Stimulated activated CD4-positive, alpha-beta T cell treated with anti-CD3 and anti-CD28 coated beads, Interleukin-1b, Interleukin-23, amount 100 ng/mL, for 1 hour (primary cell): ENCODE measurements at places on chromosomes 3 and 15.

DNA sequence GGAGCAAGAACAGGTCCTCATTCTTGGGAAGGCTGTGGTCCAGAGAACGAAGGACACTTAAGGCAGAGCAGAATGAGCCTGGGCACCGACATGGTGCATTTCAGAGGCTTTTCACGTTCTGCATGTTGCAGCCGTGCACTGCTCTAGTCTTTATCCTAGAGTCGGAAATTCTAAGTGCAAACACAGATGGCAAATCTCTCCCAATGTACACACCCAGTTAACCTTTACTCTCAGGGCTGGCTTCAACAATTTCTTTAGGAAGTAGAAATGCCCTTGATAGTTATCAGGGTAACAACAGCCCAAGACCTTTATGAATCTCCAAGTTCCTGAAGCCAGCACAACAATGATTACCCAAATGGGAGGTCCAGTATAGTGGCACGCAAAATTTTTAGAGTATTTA lies 39.1 kb upstream of the LRTM1 start:
- no peak for DNase-seq

- peak; percentile 24 for DNase-seq
These were observed 47.3 kb downstream of the EIF3J start for GRCh38 chr15:44584162-44584749.

DNA sequence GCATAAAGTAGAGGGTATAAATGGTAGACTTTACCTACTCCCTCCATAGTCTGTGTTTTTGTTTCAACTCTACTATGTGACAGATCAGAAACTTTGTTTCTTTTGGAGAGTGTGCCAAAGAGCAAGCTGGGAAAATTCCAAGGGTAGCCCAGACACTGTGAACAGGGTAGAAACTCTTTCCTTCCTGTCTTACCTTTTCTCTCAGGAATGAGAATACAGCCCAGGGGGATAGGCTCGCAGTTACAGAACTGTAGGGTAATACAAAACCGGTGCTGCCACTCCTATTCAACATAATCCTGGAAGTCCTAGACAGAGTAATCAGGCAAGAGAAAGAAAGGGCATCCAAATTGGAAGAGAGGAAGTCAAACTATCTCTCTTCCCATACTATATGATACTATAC lies 256.3 kb downstream of the CPNE4 start:
- no peak for DNase-seq

GRCh38 chr3:101453961-101454360 lies 59.1 kb downstream of the SENP7 start:
- no peak for DNase-seq

- no peak for DNase-seq
These were observed 166.8 kb upstream of the MRPL3 start for GRCh38 chr3:131669600-131669999.

DNA sequence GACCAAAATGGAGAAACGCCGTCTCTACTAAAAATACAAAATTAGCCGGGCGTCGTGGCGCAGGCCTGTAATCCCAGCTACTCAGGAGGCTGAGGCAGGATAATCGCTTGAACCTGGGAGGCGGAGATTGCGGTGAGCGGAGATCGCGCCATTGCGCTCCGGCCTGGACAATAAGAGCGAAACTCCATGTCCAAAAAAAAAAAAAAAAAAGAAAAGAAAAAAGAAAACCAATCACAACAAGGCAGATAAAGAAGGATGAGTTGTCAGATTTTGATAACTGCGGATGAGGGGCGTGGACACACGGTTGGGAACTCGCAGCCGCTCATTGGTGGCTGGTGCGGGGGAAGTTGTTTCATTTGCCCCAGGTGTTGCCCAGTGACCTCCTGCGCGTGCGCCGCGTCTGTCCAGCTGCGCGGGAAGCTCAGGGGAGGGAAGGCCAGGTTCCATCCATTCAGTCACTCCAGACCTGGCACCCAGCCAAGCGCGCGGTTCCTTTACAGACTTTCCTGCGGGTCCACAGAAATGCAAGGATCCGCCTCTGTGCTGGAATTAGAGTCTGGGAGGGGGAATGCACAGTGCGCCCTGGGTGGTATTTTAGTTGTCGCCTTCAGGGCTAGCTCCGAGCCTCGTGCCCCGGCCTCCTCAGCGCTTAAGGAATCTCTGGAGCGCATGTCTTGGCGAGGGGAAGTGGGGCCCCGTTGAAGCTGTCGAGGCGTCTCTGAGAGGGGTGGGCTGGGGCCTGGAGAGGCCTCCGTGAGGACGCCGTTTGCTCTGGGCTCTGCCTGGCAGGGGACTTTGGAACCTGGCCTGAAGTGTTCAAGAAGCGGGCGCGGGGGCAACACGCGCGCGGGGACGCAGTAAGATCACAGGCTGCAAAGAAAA lies 708 bp upstream of the GCHFR start:
- no peak for DNase-seq

- no peak for DNase-seq
These were observed 61.8 kb downstream of the FGD5 start for GRCh38 chr3:14880447-14881106.

- no peak for DNase-seq
These were observed 565.8 kb downstream of the IGSF11 start for GRCh38 chr3:118468801-118469200.
